ENCODE measurements at places on chromosomes 6 and 20.

DNA sequence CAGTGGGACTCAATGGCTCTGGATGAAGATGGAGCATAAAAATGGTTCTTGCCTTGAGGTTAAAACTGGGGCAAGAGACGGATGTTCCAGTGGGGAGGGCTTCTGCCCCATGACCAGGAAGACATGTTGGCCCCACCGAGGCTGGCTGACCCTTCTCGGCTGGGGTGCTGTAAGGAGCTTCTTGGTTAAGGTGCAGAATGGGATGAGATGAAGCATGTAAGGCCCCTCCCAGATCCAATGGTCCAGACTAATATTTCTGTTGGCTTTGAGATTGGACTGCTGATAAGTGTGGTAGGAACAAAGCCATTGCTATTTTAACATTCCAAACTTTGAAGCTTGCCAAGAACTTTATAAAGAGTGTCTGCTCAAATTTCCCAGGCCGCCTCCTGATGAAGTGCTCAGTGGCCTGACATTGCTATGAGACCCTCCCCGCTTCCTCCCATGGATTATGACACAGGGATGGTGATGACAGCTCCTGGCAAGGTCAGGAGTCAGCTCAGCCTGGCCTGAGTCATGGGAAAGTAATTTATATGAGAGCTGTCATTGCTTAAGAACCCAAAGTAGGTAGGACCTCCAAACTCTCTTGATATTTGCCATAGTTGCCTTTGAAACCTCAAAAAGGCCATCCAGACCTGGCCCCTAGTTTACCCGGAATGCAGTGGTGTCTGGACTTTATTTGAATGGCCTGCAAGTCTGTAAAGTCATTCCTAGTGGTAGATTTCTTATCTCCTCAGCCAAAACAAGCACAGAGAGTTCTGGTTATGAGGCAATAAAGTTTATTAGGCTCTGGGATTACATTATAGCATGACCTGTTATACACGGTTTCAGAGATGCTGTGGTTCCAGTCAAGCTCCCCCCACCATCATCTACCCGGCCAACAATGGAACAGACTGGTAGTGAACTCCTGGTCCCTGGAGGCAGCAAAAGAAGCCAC, 55.2 kb downstream of the TGM2 start:
- DNase-seq, result no peak

DNA sequence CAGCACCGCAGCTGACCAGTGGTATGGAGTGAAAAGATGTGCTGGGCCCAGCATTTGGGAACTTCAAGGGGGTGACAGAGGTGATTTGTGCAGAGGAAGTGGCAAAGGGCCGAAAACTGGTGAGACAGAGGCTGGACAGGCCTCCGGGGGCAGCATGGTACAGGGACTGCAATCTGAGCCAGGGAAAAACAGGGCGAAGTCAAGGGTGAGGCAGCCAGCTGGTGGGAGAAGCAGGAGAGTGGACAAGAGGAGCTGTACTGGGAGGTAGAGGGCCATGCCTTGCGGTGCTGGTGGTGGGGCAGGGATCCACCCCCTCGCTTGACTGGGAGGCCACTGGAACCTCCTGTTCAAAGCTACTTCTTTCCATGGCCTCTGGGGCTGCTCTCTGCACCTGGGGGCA, 7.3 kb upstream of the GFRA4 start:
- DNase-seq, result no peak

DNA sequence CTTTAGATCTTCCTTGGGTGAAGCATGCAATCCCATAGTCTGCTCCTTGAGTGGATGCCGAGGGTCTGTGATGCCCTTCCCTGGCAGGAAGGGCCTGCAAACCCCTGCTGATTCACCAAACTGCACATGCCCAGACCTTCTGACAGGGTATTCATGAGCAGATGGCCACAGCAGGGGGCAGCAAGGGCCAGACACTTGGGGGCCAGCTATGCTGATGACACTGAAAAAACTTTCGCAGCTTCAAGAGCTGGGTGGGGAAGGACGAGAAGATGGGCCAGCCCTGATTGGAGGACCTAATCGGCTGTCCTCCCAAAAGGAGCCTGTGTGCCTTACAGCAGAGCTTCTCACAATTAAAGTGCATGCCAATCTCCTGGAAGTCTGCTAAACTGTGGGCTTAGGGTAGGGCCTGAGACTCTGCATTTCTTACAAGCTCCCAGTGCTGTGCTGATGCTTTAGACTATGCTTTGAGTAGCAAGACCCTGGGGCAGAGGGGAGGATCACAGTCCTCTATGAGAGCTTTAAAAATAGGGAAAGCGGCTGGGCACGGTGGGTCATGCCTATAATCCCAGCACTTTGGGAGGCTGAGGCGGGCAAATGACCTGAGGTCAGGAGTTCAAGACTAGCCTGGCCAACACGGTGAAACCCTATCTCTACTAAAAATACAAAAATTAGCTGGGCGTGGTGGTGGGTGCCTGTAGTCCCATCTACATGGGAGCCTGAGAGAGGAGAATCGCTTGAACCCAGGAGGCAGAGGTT, 15.2 kb upstream of the GDAP1L1 start:
- DNase-seq, result no peak

- DNase-seq, result no peak
Observed at GRCh38 chr20:5862703-5863039, 87.7 kb downstream of the TRMT6 start.

DNA sequence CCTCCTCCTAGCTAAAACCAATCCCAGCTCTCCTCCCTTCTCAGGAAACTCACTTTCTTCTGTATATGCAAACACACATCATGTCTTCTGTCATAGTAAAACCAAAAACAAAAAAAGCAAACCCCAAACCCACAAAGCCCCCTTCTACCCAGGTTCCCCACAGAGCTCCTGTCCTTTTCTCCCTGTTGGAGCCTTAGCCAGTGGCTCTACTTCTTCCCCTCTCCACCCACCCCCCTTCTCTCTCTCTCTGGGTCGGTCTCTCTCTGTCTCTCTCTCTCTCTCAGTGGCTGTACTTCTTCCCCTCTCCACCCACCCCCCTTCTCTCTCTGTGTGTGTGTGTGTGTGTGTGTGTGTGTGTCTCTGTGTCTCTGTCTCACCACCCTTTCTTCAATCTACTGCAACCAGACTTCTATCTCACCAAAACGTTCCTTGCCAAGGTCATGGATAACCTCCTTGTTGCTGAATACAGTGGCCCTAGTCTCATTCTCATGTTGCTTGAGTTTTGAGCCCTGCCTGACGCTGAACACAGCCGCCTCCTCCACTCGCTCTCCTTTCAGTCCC, 8.7 kb upstream of the OSER1 start:
- DNase-seq, result no peak

DNA sequence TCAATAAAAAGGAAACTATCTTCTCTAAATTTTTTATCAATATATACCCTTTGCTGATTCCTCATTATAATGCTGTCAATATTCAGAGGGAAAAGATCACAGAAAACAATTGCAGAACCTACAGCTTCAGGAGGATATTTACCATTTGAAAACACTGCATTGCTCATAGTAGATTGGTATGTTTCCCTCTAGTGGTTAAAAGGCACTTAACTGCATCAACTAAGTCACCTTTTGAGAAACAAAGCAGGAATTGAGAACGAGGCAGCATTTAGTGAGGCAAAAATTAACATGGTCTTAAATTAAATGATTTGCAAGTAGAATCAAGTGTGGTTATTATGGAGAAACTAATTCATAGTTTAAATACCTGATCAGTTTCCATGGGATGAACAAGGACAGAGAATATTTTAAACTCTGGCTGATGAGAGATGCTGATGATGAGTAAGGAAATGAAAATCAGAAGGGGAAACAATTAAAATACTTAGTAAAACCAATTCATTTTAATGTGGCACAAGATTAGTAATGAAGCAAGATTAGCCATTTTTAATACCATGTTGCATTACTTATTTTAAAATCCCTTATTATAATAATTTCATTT, 642.1 kb downstream of the EPHA7 start:
- no peak for DNase-seq

- DNase-seq, result no peak
Observed at GRCh38 chr6:67011441-67011840, 1304.4 kb upstream of the EYS start.

DNA sequence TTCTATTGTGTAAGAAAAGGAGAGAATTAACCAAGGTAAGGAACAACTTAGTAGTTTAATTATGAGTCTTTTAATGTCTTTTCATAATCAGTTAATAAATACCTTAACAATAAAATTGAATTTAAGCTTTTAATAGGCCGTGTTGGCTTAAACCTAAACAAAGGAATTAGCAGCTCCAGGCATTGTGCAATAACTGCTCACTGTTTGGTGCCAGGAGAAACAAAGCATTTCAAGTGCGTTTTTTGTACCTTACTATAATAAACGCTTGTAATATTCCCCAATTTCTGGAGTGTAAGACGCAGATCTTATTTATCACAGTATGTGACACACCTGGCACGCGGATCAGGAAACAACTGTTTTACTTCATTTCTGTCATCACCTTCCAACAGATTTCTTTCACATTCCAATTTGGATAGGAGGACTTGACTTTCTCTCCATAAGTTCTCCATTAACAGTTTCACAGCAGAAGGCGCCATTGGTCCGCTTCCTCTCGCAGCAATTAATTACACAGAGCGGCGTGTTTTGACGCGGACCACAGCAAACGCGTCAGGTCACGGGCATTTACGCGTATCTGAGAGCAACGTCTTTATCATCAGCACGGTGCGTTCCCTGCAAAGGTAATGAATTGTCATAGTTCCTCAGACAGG, 335.8 kb upstream of the NT5E start:
- DNase-seq, result no peak

- no peak for DNase-seq
Observed at GRCh38 chr6:101668496-101669030, 275.1 kb downstream of the GRIK2 start.

DNA sequence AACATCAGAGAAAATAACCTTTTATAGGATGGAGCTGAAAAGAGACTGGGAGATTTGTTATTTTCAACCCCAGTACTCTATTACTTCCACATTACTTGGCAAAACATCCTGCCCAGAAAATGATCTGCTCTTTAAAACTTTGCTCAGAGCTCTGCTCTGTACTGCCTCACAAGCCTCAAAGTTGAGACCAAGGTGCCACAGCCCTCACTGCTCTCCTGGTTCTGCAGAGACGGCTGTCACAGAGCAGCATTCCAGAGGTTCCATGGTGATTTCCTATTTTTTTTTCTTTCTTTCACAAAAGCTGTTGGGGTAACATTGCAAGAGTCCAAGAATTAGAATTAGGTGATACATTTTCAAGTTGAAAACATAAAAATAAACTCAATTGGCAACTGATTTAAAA, 155.2 kb downstream of the UBE3D start:
- DNase-seq, result no peak

GRCh38 chr6:37694259-37694658, 3.4 kb downstream of the MDGA1 start:
- DNase-seq, result no peak

DNA sequence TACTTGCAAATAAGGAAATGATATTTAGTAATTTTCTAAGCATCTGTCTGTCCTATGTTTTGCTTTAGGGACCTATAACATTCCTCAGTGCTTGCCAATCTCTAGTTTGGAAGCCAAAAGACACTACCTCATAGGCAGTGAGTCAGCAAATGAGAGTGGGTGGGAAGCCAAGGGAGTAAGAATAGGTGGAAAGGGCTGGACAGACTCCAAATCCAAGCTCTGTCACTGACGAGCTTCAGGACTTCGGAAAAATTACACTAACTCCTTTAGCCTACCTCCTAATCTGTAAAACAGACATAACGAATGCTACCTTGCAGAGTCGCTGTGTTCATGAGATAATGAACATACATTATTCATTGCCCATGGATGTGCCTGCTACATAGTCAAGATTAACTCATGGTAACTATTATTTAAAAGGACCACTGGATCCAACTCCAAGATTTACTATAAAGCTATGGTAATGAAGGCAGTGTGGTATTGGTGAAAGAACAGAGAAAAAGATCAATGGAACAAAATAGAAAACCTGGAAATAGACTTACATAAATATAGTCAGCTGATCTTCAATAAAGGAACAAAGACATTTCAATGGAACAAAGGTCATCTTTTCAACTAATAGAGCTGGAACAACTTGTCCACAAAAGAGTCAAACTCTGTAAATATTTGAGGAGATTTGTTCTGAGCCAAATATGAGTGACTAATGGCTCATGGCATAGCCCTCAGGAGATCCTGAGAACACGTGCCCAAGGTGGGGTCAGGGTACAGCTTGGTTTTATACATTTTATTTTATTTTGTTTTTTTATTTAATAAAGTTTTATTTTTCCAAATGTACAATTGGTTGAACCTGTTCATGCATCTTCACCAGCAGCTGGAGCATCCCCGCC, 64.1 kb downstream of the FAM50B start:
- DNase-seq, result no peak

DNA sequence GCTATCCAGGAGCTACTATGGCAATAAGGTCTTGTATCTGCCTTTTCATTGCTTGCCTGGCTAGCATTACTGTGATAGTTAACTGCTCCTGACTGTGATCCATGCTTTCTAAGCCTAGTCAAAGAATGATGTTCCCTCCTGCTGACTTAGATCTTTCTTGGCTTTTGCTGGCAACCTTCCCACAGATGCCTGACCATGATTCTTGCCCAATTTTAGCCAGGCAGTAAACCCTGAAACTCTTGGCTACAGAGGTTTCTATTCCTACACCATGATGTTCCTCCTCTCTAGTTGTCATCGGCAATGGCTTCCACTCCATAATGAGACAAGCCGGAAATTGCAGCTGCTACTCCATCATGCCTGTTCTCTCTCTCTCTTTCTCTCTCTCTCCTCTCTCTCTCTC, 238.1 kb downstream of the HAO1 start:
- DNase-seq, result no peak

DNA sequence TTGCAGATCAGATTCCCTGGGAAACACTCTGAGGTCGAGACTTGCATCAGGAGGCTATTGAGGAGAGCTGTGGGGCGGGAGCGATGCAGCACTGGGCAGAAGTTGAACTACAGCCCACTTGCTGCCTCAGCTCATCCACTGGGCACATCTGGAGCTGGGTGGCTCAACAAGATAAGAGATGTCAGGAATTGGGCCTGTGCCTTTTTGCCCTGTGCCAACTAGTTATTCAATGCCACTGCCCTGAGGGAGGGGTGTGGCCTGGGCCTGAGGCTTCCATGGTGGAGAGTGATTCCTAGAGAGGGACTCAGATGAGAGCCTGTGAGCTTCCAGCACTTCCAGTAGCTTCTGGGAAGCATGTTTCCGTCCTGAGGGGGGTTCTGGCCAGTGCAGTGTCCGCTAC, 32.7 kb downstream of the BRPF3 start:
- DNase-seq, result no peak

DNA sequence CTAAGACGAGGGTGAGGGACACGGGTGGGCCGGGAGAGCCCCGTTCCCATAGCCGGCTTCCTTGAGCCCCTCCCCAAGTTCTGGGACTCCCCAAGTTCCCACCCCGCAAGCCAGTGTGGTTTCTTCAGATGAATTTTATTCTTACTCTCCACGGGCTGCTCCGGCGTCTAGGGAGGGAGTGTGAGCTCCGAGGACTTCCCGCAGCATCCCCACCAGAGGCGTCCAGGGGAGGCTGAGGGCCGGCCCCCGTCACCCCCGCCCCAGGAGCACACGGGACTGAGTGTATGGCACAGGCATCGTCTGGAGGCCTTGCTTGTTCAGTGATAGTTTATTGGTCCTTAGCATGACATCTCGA, 10.0 kb upstream of the SLC4A11 start:
- no peak for DNase-seq

DNA sequence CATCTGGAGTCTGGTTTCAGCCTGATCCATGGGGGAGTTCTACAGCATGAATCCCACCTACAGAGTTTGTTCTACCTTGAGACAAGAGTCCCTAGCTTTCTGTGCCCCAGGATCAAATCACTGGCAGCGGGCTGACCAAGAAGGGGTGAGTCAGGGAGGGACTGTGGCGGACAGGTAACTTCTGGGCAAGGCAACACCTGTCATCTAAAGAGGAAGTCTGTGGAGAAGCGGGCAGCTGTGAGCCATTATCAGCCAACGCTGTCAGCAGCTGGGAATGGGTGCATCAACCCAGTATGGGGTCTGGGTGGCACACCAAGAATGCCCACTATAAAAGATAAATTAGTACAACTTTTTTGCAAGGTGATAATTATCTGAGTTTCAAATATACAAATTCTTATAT, 45.9 kb downstream of the UBE3D start:
- no peak for DNase-seq
